NCI-H774 (cell line): ENCODE measurements at places on chromosomes 2 and 18.

- DNase-seq = no peak
These were observed 12.0 kb downstream of the DSG1 start for GRCh38 chr18:31329787-31330438.

- DNase-seq = no peak
These were observed 86.2 kb downstream of the SDC1 start for GRCh38 chr2:20138696-20139095.

DNA sequence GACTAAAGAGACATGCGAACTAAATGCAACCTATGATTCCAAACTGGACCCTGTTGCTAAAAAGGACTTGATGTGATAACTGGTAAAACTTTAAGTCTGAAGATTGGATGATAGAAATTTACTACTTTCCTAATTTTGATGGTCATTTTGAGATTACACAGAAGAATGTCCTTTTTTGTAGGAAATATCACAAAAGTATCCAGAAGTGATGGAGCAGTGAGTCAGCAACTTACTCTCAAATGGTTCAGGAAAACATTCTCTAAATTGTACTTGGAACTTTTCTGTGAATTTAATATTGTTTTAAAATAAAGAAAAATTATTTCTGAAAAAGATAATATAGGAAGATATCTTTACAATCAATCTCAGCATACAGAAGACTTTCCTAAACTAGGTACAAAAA is 19.9 kb downstream of the MBOAT2 start:
- DNase-seq = no peak

GRCh38 chr2:240556553-240557100 is 1.2 kb downstream of the ANKMY1 start:
- DNase-seq = no peak

- no peak for DNase-seq
These were observed 43.4 kb upstream of the DSC1 start for GRCh38 chr18:31206071-31206470.

DNA sequence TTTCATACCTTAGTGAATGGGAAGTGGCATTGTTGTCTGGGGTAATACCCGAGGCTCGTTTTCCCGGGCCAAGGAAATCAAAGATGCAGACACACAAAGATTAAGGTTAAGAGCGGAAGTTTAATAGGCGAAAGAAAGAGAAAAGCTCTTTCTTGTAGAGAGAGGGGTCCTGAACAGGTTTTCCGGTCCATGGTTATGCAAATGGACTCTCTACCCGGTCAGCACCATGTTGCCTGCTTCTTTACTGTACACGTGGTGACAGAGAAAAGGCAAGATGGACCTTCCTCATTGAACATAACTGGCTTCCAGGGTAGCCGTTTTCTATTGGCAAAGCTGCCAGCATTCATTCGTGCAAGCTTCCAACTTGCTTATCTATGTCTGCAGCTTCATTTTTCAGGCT is 2063.5 kb downstream of the SUCLG1 start:
- no peak for DNase-seq

DNA sequence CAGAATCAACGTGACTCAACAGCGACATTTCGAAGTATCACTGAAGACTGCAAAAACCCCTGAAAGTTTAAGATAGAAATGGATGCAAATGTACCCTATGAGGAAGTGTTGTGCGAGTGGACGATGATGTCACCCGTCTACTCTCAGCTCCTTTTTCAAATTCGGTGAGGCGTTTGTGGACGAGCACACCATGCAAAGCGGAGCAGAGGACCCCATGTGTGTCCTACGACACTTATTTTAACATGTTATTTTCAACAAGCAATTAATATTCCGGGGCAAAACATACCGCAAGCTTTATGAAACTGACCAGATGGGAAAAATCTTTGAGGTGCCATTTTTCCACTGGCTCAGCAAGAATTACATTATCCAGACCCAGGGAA is 2.0 kb downstream of the PXDN start:
- DNase-seq = no peak

GRCh38 chr2:3470856-3471737 is 48.2 kb downstream of the ADI1 start:
- DNase-seq = no peak

- DNase-seq = no peak
These were observed 17.4 kb downstream of the IRS1 start for GRCh38 chr2:226782092-226782713.
